Calu3 (cell line): ENCODE measurements at places on chromosomes 2 and 18.

GRCh38 chr2:1937066-1937465, 192.8 kb upstream of the PXDN start:
- H3K4me1 ChIP-seq = no peaks in the 10 kb centered on the region
- no peaks in the 10 kb centered on the region for H3K36me3 ChIP-seq
- no peak overlapping the region for H3K27ac ChIP-seq
- no peaks in the 10 kb centered on the region for H3K27me3 ChIP-seq
- DNase-seq = no peak

DNA sequence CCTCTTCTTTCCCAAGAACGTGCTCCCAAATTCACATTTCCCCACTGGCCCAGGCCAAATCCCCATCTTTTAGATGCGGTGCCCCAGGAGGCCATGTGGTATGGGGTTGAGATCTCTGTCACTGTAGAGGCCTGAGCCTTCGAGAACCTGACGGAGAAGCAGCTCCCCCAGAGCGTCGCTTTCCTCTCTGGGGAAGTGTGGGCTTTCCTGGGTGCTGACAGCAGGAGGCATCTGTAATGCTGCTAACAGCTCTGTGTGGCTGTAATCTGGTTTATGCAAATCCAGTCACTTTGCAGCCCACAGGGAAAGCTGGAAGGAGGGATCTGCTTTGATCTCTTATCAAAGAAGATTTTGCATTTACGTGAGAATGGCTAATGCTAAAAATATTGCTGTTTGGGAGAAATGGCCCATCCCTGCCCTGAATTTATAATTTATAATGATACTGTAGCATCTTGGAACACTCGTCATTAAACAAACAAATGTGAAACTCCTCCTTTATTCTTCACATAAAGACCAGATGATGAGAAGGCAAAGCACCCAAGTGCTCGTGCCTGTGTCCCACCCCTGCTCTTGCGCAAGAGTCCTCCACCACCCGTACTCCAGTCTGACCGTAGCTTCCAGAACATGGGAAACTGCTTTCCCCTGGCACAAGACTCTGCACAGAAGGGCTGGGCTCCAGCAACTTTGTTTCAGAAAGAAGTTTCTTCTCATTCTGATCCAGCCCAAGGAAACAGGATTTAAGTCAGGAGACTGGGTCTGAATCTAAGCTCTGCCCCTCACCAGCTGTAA, 109.9 kb upstream of the EPC2 start:
- no peaks in the 10 kb centered on the region for H3K36me3 ChIP-seq
- DNase-seq = no peak
- H3K27ac ChIP-seq = no peak overlapping the region
- no peak overlapping the region for H3K4me3 ChIP-seq
- no peaks in the 10 kb centered on the region for H3K4me1 ChIP-seq

DNA sequence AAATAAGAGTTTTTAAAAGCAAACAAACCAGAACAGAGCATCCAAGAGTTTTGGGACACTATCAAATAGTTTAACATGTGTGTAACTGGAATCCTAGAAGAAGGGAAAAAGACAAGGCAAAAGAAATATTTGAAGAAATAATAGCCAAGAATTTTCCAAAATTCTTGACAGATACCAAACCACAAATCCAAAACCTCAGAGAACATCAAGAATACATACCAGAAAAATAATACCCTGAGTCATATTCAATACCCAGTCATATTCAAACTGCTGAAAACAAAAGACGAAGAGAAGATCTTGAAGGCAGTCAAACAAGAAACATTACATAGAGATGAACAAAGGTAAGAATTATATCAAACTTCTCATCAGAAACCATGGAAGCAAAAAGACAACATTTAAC, 22.9 kb downstream of the INO80C start:
- no peak for DNase-seq
- H3K4me1 ChIP-seq = peaks cover 40% of the 10 kb centered on the region
- peaks cover 57% of the 10 kb centered on the region for H3K36me3 ChIP-seq
- H3K27ac ChIP-seq = no peak overlapping the region
- H3K4me3 ChIP-seq = peak overlapping the region; percentile 72

- no peak for DNase-seq
- no peak overlapping the region for H3K4me3 ChIP-seq
- no peaks in the 10 kb centered on the region for H3K36me3 ChIP-seq
- no peaks in the 10 kb centered on the region for H3K4me1 ChIP-seq
- peaks cover 85% of the 10 kb centered on the region for H3K27me3 ChIP-seq
Observed at GRCh38 chr18:59432803-59433597, 73.9 kb upstream of the LMAN1 start.

DNA sequence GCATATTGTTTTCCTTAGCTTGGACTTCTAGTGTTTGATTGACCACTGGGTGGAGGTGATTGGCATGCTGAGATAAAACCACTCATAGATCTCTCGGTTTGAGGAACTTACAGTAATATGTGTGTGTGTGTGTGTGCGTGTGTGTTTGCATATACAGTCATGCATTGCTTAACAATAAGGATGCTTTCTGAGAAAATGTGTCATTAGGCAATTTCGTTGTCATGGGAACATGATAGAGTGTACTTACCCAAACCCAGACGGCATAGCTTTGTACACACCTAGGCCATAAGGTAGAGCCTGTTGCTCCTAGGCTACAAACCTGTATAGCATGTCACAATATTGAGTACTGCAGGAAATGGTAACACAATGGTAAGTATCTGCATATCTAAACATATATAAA, 167.3 kb downstream of the NYAP2 start:
- H3K4me1 ChIP-seq = no peaks in the 10 kb centered on the region
- peaks cover 15% of the 10 kb centered on the region for H3K27me3 ChIP-seq
- no peaks in the 10 kb centered on the region for H3K36me3 ChIP-seq
- peak; percentile 5 for DNase-seq
- H3K4me3 ChIP-seq = no peak overlapping the region

GRCh38 chr2:38262069-38262871, 114.8 kb downstream of the ATL2 start:
- no peaks in the 10 kb centered on the region for H3K27me3 ChIP-seq
- no peaks in the 10 kb centered on the region for H3K4me1 ChIP-seq
- no peaks in the 10 kb centered on the region for H3K36me3 ChIP-seq

DNA sequence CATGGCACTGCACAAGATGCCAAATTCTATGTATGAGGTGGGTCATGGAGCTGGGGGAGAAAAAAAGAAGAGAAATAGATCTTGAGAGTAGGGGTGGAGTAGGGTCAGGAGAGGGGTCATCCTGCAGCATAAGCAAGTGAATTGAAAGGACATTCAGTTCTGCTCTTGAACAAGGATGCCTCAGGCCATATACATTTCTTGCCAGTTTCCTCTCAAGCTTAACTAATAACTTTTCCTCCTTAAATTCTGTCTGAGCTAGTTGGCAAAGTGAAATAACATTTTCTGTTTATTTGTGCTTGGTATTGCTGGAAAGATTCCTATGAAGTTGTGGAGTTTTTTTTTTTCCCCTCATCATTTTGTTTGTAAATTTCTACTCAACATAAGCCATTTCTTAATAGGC, 99.0 kb upstream of the LTBP1 start:
- no peaks in the 10 kb centered on the region for H3K4me1 ChIP-seq
- DNase-seq = no peak

- H3K4me1 ChIP-seq = peaks cover 46% of the 10 kb centered on the region
- H3K4me3 ChIP-seq = peak overlapping the region; percentile 81
- H3K36me3 ChIP-seq = peaks cover 60% of the 10 kb centered on the region
Observed at GRCh38 chr2:232551250-232551638, 755 bp downstream of the EIF4E2 start.

- no peak overlapping the region for H3K27ac ChIP-seq
- H3K36me3 ChIP-seq = peaks cover 5% of the 10 kb centered on the region
- no peak overlapping the region for H3K4me3 ChIP-seq
- H3K27me3 ChIP-seq = no peaks in the 10 kb centered on the region
Observed at GRCh38 chr2:41932241-41933045, 115.4 kb upstream of the PKDCC start.

GRCh38 chr2:126658319-126658904, 2.5 kb downstream of the GYPC start:
- no peak for DNase-seq
- H3K27ac ChIP-seq = no peak overlapping the region
- no peaks in the 10 kb centered on the region for H3K27me3 ChIP-seq
- no peak overlapping the region for H3K4me3 ChIP-seq

- H3K4me3 ChIP-seq = no peak overlapping the region
- peaks cover 6% of the 10 kb centered on the region for H3K36me3 ChIP-seq
- H3K4me1 ChIP-seq = peaks cover 15% of the 10 kb centered on the region
- DNase-seq = no peak
Observed at GRCh38 chr18:74373428-74373827, 57.8 kb downstream of the C18orf63 start.

GRCh38 chr2:879540-879939, 71.1 kb upstream of the SNTG2 start:
- H3K36me3 ChIP-seq = no peaks in the 10 kb centered on the region
- H3K4me3 ChIP-seq = no peak overlapping the region
- no peaks in the 10 kb centered on the region for H3K27me3 ChIP-seq
- no peak for DNase-seq
- H3K27ac ChIP-seq = no peak overlapping the region

- no peak overlapping the region for H3K4me3 ChIP-seq
- no peak for DNase-seq
- peaks cover 38% of the 10 kb centered on the region for H3K27me3 ChIP-seq
- no peaks in the 10 kb centered on the region for H3K4me1 ChIP-seq
- no peaks in the 10 kb centered on the region for H3K36me3 ChIP-seq
- no peak overlapping the region for H3K27ac ChIP-seq
Observed at GRCh38 chr18:46393230-46393629, 263.8 kb downstream of the LOXHD1 start.

- no peak for DNase-seq
- H3K36me3 ChIP-seq = peaks cover 4% of the 10 kb centered on the region
- no peak overlapping the region for H3K4me3 ChIP-seq
- H3K27ac ChIP-seq = no peak overlapping the region
- H3K4me1 ChIP-seq = no peaks in the 10 kb centered on the region
Observed at GRCh38 chr18:9280849-9281248, 53.7 kb upstream of the TWSG1 start.

- H3K4me1 ChIP-seq = no peaks in the 10 kb centered on the region
- H3K4me3 ChIP-seq = no peak overlapping the region
- H3K27ac ChIP-seq = no peak overlapping the region
- H3K27me3 ChIP-seq = no peaks in the 10 kb centered on the region
- DNase-seq = no peak
- no peaks in the 10 kb centered on the region for H3K36me3 ChIP-seq
Observed at GRCh38 chr2:61550375-61551209, 12.4 kb upstream of the XPO1 start.

DNA sequence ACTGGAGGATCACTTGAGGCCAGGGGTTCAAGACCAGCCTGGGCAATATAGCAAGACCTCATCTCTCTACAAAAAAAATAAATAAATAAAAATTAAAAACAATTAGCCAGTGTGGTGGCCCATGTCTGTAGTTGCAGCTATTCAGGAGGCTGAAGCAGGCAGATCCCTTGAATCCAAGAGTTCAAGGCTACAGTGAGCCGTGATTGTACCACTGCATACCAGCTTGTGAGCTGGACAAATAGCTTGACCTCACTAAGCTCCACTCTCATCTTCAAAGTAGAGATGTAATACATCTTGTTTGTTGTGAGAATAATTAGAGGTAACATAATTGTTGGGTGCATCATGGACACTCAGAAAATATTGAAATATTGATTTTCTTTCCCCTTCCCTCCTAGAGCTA, 31.1 kb upstream of the MAPRE2 start:
- H3K36me3 ChIP-seq = no peaks in the 10 kb centered on the region
- no peak overlapping the region for H3K27ac ChIP-seq
- H3K27me3 ChIP-seq = no peaks in the 10 kb centered on the region
- no peak overlapping the region for H3K4me3 ChIP-seq

- no peaks in the 10 kb centered on the region for H3K27me3 ChIP-seq
- DNase-seq = no peak
- H3K4me3 ChIP-seq = no peak overlapping the region
- no peaks in the 10 kb centered on the region for H3K36me3 ChIP-seq
- no peaks in the 10 kb centered on the region for H3K4me1 ChIP-seq
- no peak overlapping the region for H3K27ac ChIP-seq
Observed at GRCh38 chr2:192230889-192231453, 36.2 kb upstream of the TMEFF2 start.

- no peaks in the 10 kb centered on the region for H3K36me3 ChIP-seq
- no peak for DNase-seq
- no peak overlapping the region for H3K27ac ChIP-seq
- no peaks in the 10 kb centered on the region for H3K27me3 ChIP-seq
Observed at GRCh38 chr2:67445652-67446268, 48.6 kb downstream of the ETAA1 start.

DNA sequence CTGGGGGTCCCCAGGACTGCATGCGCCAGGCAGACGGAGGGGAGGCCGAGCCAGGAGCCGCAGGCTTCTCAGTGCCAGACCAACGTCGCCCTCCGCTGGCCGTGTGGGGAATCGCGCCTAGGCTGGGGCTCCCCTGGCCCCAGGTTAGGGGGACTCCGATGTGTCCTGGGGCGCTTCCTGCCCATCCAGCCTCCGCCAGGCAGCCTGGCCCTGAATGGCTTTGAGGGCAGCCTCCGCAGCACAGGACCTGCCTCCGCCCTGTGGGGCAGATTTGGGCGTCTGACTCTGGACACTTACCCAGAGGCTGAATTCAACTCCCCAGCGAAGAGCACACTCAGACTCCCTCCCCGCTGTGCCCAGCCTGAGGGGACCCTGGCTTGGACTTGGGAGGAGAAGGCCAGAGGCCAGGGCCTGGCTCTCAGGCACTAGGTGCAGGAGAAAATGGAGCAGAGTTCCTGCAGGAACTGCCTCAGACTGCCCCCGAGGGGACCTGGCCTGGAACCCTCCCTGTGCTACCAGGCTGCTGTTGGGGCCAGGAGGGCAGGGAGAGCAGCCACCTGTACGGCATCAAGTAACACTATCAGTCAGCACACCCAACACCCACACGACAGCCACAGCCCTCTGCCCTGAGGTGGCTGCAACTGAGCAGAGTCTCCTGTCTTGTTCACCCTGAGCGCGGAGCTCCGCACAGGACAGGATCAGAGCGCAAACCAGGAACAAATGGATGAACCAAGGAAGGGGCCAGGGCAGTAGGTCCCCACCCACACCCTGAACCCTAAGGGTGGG, 597 bp upstream of the TEKT4 start:
- no peaks in the 10 kb centered on the region for H3K36me3 ChIP-seq
- H3K4me1 ChIP-seq = no peaks in the 10 kb centered on the region
- no peaks in the 10 kb centered on the region for H3K27me3 ChIP-seq
- no peak overlapping the region for H3K4me3 ChIP-seq
- H3K27ac ChIP-seq = no peak overlapping the region

DNA sequence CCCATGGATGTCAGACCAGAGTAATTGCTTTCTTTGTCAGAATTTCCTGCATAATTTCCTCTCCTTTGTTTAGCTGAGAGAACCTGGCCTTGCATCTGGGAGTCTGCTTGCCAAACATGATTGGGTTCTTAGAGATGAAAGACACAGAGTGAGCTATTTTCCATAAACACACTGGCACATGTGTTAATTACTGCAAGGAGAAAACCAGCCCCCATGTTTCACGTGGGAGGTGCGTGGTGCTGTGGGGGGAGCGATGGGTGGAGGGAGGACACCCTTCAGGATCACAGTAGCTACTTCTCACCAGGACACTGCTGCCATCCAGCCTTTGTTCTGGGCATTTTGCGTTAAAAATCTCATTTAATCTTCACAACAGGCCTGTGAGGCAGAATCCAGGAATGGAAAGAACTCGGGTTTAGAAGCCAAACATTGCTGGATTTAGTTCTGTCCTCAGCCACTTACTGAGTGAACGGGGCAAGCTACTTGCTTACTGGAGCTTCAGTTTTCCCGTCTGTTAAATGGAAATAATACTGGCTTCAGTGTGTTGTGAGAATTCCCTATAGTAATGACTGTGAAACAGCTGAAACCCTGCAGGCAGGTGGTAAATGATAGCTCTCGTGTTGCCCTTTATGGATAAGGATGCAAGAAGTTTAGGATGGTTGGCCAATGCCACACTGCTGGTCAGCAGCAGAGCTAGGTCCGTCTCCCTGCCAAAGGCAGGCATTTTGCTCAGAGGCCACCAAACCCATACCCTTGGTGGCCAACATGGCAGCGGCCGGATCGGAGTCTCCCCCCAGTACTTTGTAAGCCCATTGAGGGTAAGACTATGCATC, 100.1 kb upstream of the ASAP2 start:
- peaks cover 6% of the 10 kb centered on the region for H3K36me3 ChIP-seq
- H3K4me3 ChIP-seq = no peak overlapping the region
- H3K27me3 ChIP-seq = no peaks in the 10 kb centered on the region
- no peak overlapping the region for H3K27ac ChIP-seq
- peaks cover 26% of the 10 kb centered on the region for H3K4me1 ChIP-seq
